Occipital lobe (tissue), 3 donors: ENCODE measurements at places on chromosomes 2 and 18. TPM values are rescaled to one million over a fixed set of nuclear protein-coding genes. Genes with fewer than 3 reads are reported as not detected.

Gene SLC9A4
- total RNA-seq = 0.62 TPM

Gene IL37
- not detected for total RNA-seq

Gene RAB6C
- total RNA-seq = 0.78 TPM

Gene ZFP36L2
- 2.5 TPM for total RNA-seq

Gene CAVIN2
- total RNA-seq = 6.6 TPM

Gene LRRC30
- not detected for total RNA-seq

Gene ACVR2A
- total RNA-seq = 125 TPM

Gene GKN1
- total RNA-seq = not detected

Gene DCAF17
- total RNA-seq = 88.4 TPM

Gene NAT8
- not detected for total RNA-seq

Gene DSC2
- total RNA-seq = 5.9 TPM

Gene PDE1A
- 42.1 TPM for total RNA-seq

Gene FEV
- total RNA-seq = not detected

Gene PLCD4
- 0.31 TPM for total RNA-seq

Gene ZCCHC2
- total RNA-seq = 13.1 TPM

Gene ATG4B
- 33.7 TPM for total RNA-seq

Gene PIAS2
- 72.7 TPM for total RNA-seq

Gene OXER1
- not detected for total RNA-seq

Gene ERCC3
- total RNA-seq = 43.0 TPM

Gene FRZB
- total RNA-seq = 19.8 TPM
